ENCODE measurements at places on chromosomes 1 and 21.

DNA sequence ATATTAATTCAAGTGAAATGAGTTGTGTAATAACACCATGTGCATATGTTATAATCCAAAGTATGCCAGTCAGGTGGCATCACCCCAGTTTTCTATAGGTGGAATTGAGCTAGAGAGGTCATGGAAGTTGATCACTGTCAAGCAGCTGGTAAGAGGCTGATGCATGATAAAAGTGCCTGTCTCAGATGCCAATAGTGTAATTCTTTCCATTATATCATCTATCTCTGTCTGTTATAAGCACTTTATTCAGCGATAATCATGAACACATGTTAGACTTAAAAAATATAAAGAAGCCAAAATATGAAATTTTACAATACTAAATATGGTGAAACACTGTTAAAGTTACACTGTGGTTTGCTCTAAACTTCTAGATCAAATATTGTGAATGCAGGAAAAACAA lies 156.6 kb downstream of the DNM3 start:
- DNase-seq = no peak

DNA sequence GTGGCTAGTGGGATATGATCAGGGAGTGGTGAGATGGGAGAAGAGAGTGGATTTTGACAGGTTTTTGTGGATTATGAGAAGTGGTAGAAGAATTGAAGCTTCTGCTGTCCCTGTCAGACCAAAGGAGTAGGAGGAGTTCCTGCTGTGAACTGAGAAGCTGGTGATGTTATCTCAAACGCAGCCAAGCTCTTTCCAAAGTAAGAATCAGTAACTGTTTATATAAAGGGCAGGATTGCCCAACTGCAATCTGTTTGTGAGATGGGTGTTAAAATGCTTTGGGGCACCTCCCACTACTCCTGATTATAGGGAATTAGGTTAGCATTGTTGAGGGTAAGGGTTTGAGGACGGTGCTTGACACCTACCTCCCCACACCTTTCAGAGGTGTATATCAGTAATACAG lies 60.5 kb upstream of the USP25 start:
- DNase-seq = no peak

DNA sequence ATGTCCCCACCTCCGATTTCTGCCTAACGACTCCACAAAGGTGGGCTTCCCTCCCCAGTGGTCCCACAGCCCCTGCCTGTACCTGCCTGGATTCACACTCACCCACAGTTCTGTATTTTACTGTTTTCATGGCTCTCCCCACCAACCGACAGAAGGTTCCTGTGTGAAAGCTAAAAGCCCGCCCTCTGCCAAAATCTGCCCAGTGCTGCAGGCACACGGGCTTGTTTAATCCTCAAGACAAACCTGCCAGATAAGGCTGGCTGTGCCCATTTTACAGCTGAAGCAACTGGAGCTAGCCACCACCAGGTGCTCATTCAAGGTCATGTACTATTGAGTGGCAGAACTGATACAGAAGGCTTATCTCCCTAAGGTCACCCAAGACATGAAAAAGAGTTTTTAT lies 114.5 kb downstream of the HIVEP3 start:
- DNase-seq = no peak

DNA sequence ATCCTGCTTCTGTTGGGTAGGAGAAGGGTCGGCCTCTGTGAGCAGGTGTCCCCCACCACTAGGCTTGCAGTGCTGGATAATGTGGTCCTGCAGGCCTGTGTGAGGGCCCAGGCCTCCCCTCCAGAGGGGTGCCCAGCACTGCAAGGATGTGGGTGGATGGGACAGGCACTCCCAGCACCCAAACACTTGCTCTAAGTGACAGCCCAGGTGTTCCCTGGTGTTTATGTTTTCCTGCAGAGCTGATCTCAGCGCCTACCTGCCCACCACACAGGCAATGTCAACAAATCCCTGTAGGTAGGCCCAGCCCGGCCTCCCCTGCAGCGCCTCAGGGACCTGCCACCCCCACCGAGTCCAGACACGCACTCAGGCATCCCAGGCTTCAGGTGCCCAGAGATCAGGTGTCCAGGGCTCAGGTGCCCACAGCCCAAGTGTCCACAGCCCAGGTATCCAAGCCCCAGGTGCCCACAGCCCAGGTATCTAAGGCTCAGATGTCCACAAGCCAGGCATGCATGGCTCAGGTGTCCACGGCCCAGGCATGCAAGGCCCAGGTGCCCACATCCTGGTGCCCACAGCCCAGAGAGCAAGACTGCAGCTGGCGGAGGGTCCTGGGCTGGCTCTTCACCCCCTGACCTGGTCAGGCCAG lies 59.2 kb downstream of the WNT9A start:
- no peak for DNase-seq

DNA sequence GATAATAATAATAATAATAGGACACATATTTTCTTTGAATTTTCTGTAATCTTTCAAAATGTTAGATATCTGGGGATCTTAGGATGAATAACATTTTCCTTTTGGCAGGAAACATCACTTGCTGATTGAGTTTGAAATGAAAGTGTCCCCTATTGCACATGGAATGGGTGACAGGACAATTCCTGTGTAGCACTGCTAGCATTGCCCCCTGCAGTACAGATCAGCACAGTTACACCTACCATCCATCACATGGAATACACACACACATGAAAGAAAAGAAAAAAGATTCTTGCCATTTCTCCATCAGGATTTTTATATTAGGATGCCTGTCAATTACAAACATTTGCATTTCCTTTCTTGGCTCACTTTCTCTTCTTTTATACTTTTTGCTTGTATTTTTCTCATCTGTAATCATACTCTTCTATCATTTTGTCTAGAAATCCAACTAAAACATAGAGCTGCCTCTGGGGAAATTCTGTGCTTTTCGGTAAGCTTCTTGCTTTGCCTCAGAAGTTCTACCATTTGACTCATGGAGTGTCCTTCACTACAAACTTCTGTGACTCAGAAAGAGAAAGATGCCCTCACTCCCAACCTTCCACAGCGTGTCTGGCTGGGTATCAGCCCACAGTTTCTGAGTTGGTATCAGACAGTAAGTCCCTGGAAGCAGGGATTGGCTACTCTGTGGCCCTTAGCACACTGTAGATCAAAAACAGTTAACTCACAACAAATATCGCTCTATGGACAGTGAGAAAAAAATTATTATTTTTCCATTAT lies 641.2 kb downstream of the PTPRC start:
- no peak for DNase-seq

DNA sequence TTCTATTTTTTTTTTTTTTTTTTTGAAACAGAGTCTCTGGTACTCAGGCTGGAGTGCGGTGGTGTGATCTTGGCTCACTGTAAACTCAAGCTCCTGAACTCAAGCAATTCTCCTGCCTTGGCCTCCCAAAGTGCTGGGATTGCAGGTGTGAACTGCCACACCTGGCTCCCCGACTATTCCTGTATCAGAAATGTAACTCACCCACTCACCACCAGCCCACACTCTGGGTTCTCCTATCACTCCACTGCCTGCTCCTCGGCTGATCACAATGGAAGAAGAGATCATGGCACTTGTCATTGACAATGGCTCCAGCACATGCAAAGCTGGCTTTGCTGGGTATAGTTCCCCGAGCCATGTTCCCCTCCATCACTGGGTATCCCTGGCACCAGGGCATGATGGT lies 15.9 kb downstream of the RABIF start:
- DNase-seq = no peak

GRCh38 chr21:15367061-15367626 lies 302.3 kb upstream of the NRIP1 start:
- peak; percentile 73 for DNase-seq

DNA sequence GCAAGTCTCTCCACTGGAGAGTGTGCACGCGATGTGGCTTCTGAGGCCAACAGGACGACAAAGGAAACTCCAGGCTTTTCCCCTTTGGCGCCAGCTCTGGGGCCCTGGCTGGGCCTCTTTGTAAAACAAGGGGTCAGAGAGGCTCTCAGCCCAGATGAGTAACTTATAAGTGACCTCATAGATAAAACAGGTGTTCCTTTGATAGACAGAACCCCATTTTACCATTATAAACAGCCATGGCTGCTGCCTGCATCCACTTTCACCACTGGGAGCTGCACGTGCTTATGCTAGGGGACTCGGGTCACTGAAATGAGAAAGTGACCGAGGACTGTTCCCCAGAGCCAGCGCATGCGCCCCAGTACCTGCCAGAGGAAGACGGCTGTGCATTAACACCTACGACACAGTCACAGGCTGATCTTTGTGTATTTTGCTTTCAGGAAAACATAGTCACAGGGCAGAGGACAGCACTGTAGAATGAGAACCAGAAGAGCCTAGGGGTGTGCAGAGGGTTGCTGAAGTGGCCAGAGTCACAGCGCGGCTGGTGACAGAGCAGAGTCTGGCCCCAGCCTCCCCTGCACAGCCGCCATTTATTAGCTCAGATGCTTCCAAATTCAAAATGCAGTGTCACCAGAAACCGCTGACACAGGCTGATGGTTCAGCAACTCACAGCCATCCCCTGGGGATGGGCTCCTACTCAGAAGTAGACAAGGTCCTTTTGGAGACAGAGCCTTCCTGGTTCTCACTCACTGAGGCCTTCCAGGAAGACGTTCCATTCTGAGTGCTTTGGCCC lies 12.7 kb downstream of the RNF207 start:
- no peak for DNase-seq

DNA sequence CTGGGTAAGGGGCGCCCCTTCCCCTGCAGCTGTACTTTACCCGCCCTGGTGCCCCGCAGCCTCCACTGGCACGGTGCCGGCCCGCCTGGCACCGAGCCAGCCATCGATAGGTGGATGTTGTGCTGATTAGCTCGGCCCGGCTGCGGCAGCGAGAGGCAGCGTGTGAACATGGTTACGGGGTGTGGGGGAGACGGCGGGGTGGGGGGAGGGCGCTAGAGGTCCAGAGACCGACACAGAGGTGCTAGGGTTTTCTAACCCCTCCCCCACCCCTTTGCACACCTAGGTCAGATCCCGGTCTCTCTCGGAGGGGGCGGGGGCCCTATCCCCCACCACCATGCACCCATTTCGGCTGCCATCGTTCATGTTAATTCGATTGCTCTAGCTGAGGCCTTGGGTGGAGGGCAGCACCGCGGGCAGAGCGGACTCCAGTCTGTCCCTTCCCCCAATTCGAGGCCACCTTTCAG lies 6.7 kb downstream of the EFNA4 start:
- peak; percentile 38 for DNase-seq

DNA sequence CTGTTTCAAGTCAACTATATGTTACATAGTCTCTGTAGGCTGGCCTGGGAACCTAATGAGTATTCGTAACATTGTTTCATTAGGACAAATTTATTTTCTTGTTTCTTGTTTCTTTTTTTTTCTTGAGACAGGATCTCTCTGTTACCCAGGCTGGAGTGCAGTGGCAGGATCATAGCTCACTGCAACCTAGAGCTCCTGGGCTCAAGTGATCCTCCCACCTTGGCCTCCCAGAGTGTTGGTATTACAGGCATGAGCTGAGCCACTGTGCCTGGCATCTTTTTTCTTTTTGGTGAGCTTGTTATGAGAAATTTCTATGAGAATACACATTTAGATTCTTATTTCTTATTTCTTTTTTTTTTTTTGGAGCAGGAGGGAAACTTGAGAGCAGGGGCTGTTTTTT lies 6.8 kb downstream of the CENPS start:
- DNase-seq = no peak

GRCh38 chr1:3251807-3252428 lies 182.9 kb downstream of the PRDM16 start:
- no peak for DNase-seq

GRCh38 chr1:244548558-244549115 lies 87.6 kb downstream of the CATSPERE start:
- DNase-seq = peak; percentile 23

DNA sequence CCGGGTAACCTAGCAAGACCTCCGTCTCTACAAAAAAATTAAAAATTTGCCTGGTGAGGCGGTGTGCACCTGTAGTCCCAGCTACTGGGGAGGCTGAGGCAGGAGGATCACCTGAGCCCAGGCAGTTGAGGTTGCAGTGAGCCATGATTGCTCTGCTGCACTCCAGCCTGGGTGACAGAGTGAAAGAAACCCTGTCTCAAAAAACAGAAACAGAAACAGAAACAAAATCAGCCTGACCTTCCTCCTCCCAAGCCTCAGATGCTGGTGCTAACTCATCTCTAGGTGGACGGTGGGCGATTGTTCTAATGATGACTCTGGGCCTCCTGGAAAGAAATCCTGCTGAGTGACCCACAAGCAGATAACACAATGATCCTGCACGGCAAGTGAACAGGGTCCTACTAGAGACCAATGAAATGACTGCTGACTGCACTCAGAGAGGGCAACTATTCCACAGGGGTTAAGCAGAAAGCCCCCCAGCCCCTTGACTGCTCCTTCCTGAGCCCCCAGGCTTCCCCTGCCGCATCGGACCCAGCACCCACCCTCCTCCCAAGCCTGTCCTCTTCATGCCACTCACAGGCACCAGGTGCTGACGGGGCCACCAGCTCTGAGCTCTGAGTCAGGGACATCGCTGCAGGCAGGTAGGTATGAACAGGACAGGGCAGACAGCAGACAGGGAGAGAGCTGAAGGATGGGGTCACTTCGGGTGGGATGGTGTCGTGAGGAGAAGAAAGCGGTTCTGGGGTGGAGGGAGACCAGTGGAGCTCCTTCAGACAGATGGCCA lies 27.8 kb upstream of the LRRC38 start:
- DNase-seq = no peak

DNA sequence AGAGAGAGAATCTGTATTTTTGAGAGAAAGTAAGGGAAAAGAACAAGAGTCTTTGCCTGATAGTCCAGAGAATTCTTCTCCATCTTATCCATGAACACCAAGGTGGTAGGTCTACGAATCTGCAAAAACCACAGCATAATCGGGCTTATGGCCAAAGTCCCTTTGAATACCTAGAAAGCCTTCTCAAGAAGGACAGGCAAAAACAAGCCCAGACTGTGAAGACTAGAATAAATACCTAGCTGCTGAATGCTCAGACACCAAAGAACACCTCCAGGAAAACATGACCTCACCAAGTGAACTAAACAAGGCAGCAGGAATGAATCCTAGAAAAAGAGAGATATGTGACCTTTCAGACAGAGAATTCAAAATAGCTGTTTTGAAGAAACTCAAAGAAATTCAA lies 79.2 kb downstream of the HFM1 start:
- no peak for DNase-seq

DNA sequence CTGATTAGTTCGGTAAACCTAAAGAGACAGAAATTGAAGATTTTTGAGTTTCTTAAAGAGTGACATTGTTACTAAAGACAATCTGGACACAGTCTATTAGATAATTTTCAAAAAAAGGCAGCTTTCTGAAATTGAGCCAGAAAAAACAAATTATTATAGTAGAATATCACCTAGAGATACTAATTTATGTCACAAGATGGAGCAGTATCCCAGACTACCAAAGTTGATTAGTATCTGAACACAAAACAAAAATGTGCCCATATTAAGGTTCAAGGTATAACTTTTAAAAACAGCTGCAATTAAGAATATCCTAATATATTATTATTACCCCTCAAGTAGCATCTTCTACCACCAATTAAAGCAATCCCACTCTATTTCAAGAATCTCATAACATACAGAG lies 40.5 kb upstream of the SYT2 start:
- DNase-seq = no peak

- peak; percentile 43 for DNase-seq
These were observed 163.6 kb downstream of the ST6GALNAC3 start for GRCh38 chr1:76238094-76238628.

- DNase-seq = no peak
These were observed 78.8 kb downstream of the TRABD2B start for GRCh38 chr1:47918257-47918867.

- DNase-seq = no peak
These were observed 75.4 kb downstream of the SLC35A3 start for GRCh38 chr1:100045206-100045605.

- DNase-seq = no peak
These were observed 25.9 kb upstream of the DDOST start for GRCh38 chr1:20686883-20687725.

- DNase-seq = peak; percentile 54
These were observed 134.2 kb downstream of the ROR1 start for GRCh38 chr1:63908016-63908415.
